Stimulated activated CD4-positive, alpha-beta T cell treated with anti-CD3 and anti-CD28 coated beads, Interleukin-12 subunit alpha, Interleukin-12 subunit beta, amount 100 ng/mL, for 48 hours (primary cell): ENCODE measurements at places on chromosomes 12 and 14.
A peak's percentile ranks its signal among the peaks of the same experiment; 100 is the strongest.

DNA sequence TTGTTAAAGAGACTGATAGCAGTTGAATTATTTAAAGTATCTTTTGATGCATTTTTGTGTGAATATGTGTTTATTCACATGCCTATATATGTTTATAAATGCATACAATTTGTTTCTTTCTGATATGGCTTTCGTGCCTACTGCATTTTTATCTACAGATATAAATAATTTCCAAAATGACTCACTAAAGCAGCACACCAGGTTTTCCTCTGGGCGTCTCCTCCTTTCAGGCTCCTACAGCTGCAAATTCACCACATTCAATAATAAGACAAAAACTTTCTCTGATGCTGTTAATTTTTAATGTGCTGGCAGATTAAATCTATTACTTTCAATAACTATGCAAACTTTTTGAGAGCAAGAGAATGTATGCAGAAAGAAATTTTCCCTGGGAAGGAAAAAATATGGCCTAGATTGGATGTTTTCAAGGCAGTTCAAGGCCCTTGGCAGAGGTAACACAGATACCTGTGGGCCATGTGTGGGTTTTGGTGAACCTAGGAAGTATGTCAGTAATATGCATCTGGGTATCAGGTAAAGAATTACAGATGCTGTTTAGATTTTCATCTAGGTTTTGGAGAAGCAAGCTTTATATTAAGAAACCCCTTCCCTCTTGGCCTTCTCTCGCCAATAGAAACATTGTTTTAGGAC, 381.8 kb downstream of the EGLN3 start:
- no peak for DNase-seq

- DNase-seq = no peak
Observed at GRCh38 chr12:97487470-97487869, 24.9 kb downstream of the RMST start.

- no peak for DNase-seq
Observed at GRCh38 chr12:96343347-96343954, 56.8 kb downstream of the CDK17 start.

DNA sequence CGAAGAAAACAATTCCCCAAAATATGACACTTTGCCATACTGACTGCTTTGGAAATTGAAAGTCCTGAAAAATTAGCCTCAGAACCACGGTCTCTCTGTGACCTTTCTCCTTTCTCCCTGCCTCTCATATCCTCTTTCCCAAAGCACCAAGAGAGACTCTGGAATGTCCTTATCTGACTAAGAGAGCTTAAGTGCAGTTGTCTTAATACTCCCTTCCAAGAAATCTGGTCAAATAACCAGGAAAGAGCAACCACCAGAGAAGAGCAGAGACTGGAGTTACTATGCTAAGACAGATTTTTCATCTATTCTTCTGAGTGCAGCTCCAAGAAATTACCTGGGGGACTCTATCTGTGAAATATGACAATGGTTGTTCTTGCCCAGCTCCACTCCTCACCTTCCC, 10.5 kb upstream of the BTG1 start:
- no peak for DNase-seq

GRCh38 chr12:49264873-49265792, at the start of gene TUBA1C:
TSS of gene TUBA1C (plus strand) at chr12:49265082. CDS start at chr12:49265182, 100 bp downstream.
- peak; percentile 91 for DNase-seq

DNA sequence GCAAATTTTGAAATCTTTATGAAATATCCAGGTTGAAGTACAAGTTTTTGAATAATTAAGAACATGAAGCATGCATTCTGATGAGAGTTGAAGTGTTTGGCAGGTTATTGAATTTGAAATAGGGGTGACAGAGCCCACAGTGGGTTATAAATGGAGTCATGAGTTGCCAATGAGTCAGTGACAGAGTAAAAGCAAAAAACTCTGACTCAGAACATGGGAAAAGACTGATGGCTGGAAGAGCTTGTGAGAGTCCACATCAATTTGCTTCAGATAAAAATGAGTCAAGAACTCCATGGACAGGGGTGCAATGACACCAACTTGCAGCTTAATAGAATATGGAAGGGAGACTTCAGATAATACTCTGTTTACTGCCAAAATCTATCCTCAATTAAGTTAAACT, 105.3 kb downstream of the SLC6A15 start:
- no peak for DNase-seq

DNA sequence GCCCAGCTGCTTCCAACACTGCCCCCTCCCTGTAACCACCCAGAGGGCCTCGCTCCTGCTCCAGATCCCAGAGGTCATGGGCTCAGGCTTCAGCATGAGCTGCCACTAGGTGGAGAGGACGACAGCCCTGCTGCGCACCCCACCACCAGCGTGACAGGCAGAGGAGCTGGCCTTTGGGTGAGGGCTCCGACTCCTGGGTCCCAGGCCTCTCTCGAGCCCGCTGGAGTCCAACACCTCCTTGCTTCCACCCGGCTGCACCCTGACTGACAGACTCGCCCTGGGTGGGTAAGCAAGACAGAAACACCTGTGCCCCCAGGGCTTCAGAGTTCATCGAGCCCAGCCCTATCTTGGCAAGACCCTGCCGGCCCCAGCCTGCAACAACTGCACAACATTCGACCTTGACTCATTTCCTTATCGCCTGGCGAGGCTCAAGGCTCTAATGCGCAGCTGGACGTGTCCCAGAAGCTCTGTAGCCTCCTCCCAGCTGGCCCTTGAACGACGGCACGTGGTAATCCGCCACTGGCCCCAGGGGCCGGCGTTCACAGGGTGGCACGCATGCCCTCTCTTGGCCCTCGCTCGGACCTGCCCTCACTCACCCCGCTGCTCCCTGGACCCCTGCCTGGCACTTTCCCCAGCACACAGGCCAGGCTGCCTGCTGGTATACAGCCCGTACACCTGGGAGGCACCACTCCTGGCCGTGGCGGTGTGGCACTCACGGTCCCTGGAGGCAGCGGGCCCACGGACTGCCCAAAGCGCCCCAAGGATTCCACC, 28.0 kb downstream of the VPS37B start:
- DNase-seq = no peak

- no peak for DNase-seq
Observed at GRCh38 chr12:24979976-24980730, 31.3 kb upstream of the BCAT1 start.

GRCh38 chr12:74551291-74551690, 13.7 kb downstream of the ATXN7L3B start:
- DNase-seq = no peak

GRCh38 chr14:98408713-98409112, 863.3 kb downstream of the BCL11B start:
- DNase-seq = no peak

- DNase-seq = no peak
Observed at GRCh38 chr12:55631733-55632132, 5.0 kb upstream of the OR10P1 start.

DNA sequence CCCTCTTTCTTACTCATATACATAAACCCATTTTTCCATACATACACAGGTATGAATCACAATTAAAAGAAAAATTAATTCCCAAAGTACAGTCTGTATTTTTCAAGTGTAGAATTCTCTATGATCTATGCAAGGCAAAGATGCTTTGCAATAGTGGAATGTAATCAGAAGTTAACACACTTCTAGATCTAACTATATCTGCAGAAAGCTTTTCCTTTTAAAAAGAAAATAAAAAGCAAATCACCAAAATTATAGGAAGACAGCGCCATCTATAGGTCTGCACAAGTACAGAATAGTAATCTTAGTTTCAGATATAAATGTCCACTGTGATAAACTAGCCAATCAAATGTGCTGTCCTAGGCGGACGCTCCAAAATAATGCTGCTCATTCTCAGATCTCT, 22.0 kb downstream of the SLC25A21 start:
- no peak for DNase-seq

- DNase-seq = no peak
Observed at GRCh38 chr14:88849716-88850115, 25.3 kb downstream of the TTC8 start.

GRCh38 chr12:31325524-31325875, 450 bp downstream of the SINHCAF start:
- DNase-seq = peak; percentile 25

- DNase-seq = no peak
Observed at GRCh38 chr14:26598081-26598671, 343 bp upstream of the NOVA1 start.

DNA sequence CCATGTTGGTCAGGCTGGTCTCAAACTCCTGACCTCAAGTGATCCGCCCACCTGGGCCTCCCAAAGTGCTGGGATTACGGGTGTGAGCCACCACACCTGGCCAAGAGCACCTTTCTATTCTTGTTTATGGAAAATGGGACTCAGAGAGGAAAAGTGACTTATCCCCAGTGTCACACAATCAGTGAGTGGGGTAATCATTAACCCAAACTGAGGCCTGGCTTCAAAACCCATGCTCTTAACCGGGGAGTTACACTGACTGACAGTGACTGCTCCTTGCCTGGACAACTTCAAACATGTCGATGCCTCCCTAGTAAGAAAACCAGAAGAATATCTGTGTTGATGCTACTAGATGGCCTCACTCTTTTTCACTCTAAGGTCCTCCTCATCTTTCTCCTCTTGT, 7.3 kb downstream of the CLEC7A start:
- no peak for DNase-seq

DNA sequence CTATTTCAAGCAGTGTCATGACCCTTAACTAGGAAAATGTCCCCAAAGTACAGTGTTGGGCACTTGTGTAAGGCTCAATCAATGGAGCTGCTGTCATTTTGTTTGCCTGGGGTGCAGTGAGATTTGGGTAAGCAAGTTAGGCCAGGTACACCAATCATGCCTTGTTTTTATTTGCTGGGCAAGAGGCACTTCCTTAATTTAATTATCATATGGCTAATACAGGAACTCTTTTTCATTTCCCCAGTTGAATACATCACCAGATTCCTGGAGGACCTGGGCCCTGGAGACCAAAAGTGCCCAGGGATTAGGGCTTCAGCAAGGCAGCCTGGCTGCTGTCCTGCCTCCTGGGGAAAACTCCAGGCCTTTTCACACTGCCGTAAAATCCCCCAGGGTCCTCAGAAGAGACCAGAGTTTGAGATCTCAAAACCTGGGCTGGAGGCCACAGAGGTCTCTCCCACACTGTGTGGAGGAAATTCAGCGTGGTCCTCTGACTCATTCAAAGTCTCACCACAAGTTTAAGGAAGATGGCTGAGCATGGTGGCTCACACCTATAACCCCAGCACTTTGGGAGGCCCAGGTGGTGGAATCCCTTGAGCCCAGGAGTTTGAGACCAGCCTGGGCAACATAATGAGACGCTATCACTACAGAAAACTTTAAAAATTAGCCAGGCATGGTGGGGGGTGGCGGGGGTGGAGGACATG, 28.4 kb upstream of the FOXN3 start:
- peak; percentile 26 for DNase-seq

DNA sequence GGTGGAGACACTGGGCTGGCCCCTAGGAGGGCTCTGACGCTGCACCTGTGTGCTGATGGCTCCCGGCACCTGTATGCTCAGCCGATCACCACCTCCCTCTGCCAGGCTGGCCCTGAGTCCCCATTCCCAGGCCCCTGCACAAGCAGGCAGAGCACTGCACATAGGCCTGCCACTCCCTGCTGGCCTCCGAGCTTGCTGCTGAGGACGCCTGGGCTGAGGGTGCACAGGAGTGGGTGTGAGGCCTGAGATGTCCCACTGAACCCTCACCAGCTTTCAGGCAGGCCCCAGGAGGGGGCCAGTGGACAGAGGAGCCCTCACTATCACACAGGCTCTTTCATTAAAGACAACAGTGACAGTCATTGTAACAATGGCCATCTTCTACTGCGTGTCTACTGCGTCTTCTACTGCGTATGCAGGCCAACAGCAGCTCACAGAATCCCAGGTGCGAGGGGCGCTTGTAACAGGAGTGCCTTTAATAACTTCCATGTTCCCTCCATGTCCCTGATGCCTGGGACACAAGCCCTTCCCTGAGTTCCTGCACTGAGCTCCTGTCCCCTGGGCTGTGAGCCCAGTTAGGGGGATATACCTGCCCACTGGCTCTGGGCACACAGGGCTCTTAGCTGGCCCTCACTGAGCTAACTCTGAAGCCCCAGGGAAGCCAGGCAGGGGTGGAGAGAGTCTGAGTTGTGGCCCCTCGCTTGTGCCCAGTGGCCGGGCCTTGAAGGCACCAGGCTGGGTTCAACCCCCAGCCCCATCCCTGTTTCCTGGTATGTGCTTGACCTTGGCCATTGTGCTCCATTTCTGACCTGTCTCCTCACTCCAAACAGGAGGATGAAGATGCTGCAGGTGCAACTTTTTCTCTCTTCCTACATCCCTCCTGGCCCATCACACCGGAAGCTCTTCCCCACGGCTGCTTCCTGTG, 71.3 kb downstream of the PRIMA1 start:
- no peak for DNase-seq

DNA sequence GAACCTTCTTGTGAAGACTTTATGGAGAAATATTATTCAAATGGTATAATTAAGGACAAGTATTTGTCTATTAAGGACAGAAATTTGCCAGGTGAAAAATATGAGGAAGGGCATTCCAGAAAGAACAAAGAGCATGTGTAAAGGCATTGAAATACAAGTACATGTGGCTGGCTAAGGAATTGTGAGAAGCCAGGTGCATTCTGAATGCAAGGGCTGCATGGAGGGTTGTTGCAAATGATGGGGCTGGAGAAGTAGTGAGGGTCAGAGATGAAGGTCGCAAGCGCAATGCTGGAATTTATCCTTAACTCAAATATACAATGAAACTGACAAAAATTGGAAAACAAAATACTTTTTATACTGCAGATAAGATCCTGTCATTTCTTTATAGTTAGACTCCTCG, 437.7 kb downstream of the ADAMTS20 start:
- no peak for DNase-seq

DNA sequence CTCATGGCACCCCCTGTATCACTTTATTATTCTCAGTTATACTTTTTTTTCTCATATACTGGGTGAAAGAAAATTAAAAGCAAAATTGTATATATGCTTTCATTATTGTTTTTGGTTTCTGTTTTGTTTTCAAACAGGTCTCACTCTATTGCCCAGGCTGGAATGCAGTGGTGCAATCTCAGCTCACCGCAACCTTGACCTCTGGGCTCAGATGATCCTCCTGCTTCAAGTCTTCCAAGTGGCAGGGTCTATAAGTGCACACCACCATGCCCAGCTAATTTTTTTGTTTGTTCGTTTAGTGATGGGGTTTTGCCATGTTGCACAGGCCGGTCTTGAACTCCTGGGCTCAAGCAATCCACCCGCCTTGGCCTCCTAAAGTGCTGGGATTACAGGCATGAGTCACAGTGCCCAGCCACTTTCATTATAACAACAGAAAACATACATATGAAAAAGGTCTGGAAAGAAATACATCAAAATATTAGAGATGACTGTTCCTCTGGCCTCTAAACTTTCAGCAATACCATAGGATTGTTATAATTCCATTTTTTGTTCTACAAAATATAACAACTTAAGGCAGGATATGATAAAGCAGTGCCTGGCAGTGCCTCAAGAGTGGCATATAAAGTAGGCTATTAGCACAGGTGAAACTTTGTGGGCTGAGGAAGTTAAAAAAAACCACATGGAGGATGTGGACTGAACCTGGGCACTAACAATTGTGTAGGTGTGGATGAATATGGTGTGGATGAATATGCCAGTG, 5.8 kb upstream of the NTN4 start:
- DNase-seq = no peak

- DNase-seq = no peak
Observed at GRCh38 chr12:27814851-27815591, 35.0 kb upstream of the MANSC4 start.

DNA sequence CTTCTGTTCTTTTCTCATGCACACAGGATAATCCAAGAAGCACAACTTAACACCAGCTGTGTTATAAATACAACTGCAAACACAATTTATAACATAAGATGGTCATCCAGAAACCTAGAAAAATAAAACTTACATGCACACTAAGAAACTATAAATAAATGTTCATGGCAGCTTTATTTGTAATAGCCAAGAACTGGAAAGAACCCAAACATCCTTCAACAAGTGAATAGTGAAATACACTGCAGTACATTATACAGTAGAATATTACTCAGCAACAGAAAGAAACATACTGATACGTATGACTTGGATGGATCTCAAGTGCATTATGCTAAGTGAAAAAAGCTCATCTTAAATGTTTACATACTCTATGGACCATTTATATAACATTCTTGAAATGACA, 132.7 kb downstream of the SPTSSA start:
- no peak for DNase-seq
